ENCODE measurements at places on chromosomes 16 and 17.
A peak's percentile ranks its signal among the peaks of the same experiment; 100 is the strongest.

- H3K27me3 ChIP-seq, result no peaks in the 10 kb centered on the region
- no peak overlapping the region for H3K4me3 ChIP-seq
- DNase-seq, result no peak
- H3K36me3 ChIP-seq, result peaks cover 16% of the 10 kb centered on the region
- peaks cover 10% of the 10 kb centered on the region for H3K4me1 ChIP-seq
- no peak overlapping the region for H3K27ac ChIP-seq
Measured at GRCh38 chr17:51035431-51035830, 85.2 kb downstream of the SPAG9 start.

- H3K27ac ChIP-seq, result no peak overlapping the region
- no peaks in the 10 kb centered on the region for H3K27me3 ChIP-seq
- no peak overlapping the region for H3K4me3 ChIP-seq
- H3K36me3 ChIP-seq, result peaks cover 13% of the 10 kb centered on the region
- DNase-seq, result no peak
- no peaks in the 10 kb centered on the region for H3K4me1 ChIP-seq
Measured at GRCh38 chr17:73022694-73023093, 69.8 kb downstream of the SLC39A11 start.

- no peak for DNase-seq
- no peak overlapping the region for H3K27ac ChIP-seq
- H3K4me3 ChIP-seq, result no peak overlapping the region
Measured at GRCh38 chr16:65227150-65227835, 105.4 kb upstream of the CDH11 start.

- no peak overlapping the region for H3K4me3 ChIP-seq
- no peaks in the 10 kb centered on the region for H3K27me3 ChIP-seq
- peaks cover 12% of the 10 kb centered on the region for H3K4me1 ChIP-seq
Measured at GRCh38 chr17:82917699-82918345, 78.0 kb upstream of the ZNF750 start.

- peaks cover 32% of the 10 kb centered on the region for H3K27me3 ChIP-seq
- DNase-seq, result no peak
- no peak overlapping the region for H3K4me3 ChIP-seq
- no peak overlapping the region for H3K27ac ChIP-seq
- no peaks in the 10 kb centered on the region for H3K36me3 ChIP-seq
Measured at GRCh38 chr16:89844739-89845339, 16.6 kb downstream of the SPIRE2 start.

- DNase-seq, result no peak
- no peaks in the 10 kb centered on the region for H3K27me3 ChIP-seq
- H3K4me1 ChIP-seq, result peaks cover 22% of the 10 kb centered on the region
- H3K27ac ChIP-seq, result peak overlapping the region; percentile 95
- H3K4me3 ChIP-seq, result peak overlapping the region; percentile 98
- H3K36me3 ChIP-seq, result peaks cover 8% of the 10 kb centered on the region
Measured at GRCh38 chr16:28863929-28864793, 518 bp downstream of the SH2B1 start.

DNA sequence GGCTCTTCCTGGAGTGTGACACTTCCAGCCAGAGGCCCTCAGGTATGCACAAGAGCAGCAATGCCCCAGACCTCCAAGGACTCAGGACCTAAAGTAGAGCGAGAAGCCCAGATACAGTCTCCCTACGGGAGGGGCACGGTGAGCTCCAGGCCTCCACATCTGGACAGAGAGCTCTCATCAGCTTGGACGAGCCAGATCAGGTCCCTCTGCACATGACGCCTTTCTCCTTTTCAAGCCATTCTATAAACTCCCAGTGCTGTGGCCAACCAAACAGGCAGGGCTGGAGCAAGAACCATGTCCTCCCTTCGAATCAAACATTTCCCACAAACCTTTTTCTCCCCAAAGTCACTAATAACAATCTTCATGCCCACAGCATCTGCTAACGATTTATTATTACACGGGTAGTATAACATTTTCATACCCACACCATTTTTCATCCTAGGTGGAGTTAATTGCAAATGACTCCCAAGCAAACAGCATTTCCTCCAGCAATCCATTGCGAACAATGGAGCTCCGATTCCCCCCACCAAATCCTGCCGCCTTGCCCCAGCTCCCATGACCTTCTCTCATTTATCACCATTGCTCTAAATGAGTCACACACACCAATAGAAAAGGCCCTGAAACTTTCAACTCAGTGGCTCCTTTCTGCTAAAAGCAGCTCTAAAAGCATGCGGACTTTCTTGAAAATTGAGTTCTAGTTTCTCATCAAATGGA, 24.2 kb upstream of the NLRP1 start:
- no peak for DNase-seq
- H3K27me3 ChIP-seq, result peaks cover 19% of the 10 kb centered on the region
- no peaks in the 10 kb centered on the region for H3K36me3 ChIP-seq
- H3K27ac ChIP-seq, result no peak overlapping the region
- H3K4me3 ChIP-seq, result no peak overlapping the region
- peaks cover 4% of the 10 kb centered on the region for H3K4me1 ChIP-seq

DNA sequence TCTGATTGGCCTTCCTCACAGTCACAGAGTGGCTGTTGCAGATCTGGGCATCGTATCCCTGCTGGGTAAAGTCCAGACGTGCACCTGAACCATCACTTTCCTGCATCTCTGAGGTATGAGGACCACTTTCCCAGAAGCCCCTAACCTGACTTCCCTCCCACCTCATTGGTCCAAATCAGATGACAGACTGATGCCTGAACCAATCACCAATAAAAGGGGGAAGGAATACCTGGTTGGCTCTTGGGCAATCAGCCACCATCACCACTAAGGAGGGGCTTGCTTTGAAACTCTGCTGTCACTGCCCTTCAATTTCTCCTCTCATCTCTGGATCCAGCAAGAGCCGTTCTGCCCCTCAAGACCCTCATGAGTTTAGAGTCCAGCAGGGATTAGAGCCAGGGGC, 13.6 kb upstream of the WFDC1 start:
- no peak overlapping the region for H3K27ac ChIP-seq
- H3K4me3 ChIP-seq, result no peak overlapping the region
- H3K27me3 ChIP-seq, result peaks cover 2% of the 10 kb centered on the region
- H3K36me3 ChIP-seq, result no peaks in the 10 kb centered on the region

GRCh38 chr17:47802341-47803022, 19.1 kb downstream of the OSBPL7 start:
- H3K4me3 ChIP-seq, result no peak overlapping the region
- no peak overlapping the region for H3K27ac ChIP-seq
- peaks cover 13% of the 10 kb centered on the region for H3K27me3 ChIP-seq
- peaks cover 5% of the 10 kb centered on the region for H3K36me3 ChIP-seq
- peak; percentile 60 for DNase-seq

DNA sequence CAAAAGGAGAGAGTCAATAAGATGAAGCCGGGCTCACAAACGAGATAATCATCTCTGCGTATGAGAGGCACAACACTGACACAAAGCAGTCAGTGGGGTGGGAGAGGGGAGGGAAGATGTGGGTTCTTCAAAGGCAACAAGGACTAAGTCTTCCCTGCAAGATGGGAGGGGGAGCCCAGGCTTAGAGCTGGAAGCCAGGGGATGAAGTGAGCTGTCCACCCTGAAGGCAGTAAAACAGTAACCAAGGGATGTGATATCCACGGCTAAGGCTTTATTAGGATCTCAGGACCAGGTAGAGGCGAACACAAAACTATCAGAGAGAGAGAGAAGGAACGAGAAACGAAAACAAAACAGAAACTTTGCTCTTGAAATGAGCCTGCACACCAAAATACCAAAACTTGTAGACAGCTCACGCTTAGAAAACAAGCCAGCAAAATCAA, 115.9 kb downstream of the DYNLRB2 start:
- DNase-seq, result no peak
- H3K27me3 ChIP-seq, result peaks cover 2% of the 10 kb centered on the region
- H3K27ac ChIP-seq, result peak overlapping the region; percentile 94

DNA sequence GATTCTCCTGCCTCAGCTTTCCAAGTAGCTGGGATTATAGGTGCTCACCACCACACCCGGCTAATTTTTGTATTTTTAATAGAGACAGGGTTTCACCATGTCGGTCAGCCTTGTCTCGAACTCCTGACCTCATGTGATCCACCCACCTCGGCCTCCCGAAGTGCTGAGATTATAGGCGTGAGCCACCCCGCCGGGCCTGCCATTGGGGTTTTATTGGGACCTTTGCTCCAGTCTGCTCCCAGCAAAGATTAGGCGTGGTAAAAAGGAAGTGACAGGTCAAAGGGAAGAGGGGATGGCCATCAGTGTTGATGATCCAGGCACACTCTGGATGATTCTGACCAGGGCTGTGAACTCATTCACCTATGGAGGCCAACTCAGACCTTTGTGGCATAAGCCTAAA, 20.5 kb downstream of the MYLK3 start:
- no peak for DNase-seq
- no peak overlapping the region for H3K4me3 ChIP-seq
- no peaks in the 10 kb centered on the region for H3K36me3 ChIP-seq
- peaks cover 5% of the 10 kb centered on the region for H3K27me3 ChIP-seq
- H3K4me1 ChIP-seq, result no peaks in the 10 kb centered on the region

GRCh38 chr17:72476134-72476533, 355.3 kb downstream of the SOX9 start:
- no peaks in the 10 kb centered on the region for H3K36me3 ChIP-seq

DNA sequence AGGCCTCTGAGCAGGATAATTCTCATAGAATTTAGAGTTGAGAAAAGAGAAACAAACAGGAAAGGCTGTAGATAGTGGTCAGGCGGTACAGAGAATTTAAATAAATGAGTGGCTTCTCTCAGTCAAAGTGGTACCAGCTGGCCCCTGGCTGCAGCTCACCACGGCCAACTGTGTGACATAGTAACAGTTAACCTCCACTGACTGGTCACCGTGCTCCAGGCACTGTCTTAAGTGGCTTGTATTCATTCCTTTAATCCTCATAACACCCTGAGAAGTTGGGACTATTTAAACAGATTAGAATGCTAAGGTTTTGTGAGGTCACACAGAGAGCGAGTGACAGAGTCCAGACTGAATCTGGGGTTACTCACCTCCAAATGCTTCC, 108.9 kb downstream of the GNAO1 start:
- no peaks in the 10 kb centered on the region for H3K4me1 ChIP-seq
- no peak for DNase-seq
- H3K27ac ChIP-seq, result no peak overlapping the region
- no peak overlapping the region for H3K4me3 ChIP-seq
- no peaks in the 10 kb centered on the region for H3K36me3 ChIP-seq

GRCh38 chr16:78952630-78953029, 647.9 kb downstream of the MAF start:
- H3K27ac ChIP-seq, result no peak overlapping the region
- no peak for DNase-seq
- no peak overlapping the region for H3K4me3 ChIP-seq
- H3K4me1 ChIP-seq, result no peaks in the 10 kb centered on the region
- H3K36me3 ChIP-seq, result peaks cover 2% of the 10 kb centered on the region

DNA sequence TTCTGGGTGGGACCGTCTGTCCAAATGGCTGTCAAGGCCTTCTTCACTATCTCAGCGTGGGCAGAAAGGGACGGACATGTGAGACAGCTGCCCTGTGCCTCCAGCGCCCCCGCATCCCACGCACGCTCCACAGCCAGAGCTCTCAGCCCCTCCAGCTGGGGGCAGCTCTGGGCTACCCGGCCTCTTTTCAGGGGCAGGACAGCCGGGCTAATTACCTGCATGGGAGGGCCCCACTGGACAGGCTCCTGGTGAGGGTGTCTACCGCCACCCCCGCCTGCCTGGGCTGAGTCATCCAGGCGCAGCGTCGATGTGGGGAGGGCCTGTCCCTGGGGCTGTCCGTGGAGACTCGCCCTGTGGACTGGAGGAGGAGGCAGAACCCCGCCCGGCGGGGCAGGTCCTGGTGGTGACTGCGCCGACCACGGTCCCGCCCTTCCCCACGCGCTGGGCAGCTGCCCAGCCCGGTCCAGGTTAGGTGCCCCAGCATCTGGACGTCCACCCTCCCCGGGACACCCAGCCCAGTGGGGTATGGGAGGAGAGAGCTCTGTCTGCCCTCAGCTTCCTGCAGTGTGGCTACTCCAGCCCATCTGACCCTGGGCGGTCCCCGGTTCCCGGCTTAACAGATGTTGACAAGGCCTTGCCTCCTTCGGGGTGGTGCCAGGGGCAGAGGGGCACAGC, 5.9 kb upstream of the METRNL start:
- no peaks in the 10 kb centered on the region for H3K36me3 ChIP-seq
- no peak for DNase-seq
- no peak overlapping the region for H3K4me3 ChIP-seq
- peaks cover 19% of the 10 kb centered on the region for H3K27me3 ChIP-seq
- H3K4me1 ChIP-seq, result peaks cover 24% of the 10 kb centered on the region

GRCh38 chr17:57735230-57735629, 9.9 kb downstream of the CCDC182 start:
- no peak overlapping the region for H3K27ac ChIP-seq
- no peak overlapping the region for H3K4me3 ChIP-seq
- H3K27me3 ChIP-seq, result peaks cover 14% of the 10 kb centered on the region
- no peak for DNase-seq
- H3K4me1 ChIP-seq, result peaks cover 12% of the 10 kb centered on the region

DNA sequence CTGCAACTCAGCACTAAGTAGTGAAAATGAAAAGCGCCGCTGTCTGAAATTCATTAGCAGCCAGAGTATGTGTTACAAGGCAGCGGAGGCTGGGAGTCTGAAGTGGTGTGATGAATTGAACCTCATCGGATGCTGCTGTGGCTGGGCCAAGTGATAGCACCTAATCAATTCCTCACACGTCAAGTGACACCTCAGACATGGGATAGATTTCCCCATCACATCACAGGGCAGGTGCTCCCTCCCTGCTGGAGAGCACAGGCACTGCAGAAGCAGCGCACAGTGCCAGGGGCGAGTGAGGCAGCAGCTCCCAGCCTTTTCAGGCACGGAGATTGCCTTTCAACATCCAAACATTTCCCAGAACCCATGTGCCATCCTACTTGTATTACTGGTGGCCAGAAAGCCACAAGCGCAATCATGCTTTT, 32.2 kb downstream of the DRC3 start:
- no peak overlapping the region for H3K27ac ChIP-seq
- no peaks in the 10 kb centered on the region for H3K36me3 ChIP-seq

- no peak overlapping the region for H3K4me3 ChIP-seq
- peaks cover 44% of the 10 kb centered on the region for H3K27me3 ChIP-seq
- DNase-seq, result no peak
- peaks cover 8% of the 10 kb centered on the region for H3K4me1 ChIP-seq
- no peaks in the 10 kb centered on the region for H3K36me3 ChIP-seq
Measured at GRCh38 chr17:36732351-36732750, 131.0 kb downstream of the MRM1 start.

DNA sequence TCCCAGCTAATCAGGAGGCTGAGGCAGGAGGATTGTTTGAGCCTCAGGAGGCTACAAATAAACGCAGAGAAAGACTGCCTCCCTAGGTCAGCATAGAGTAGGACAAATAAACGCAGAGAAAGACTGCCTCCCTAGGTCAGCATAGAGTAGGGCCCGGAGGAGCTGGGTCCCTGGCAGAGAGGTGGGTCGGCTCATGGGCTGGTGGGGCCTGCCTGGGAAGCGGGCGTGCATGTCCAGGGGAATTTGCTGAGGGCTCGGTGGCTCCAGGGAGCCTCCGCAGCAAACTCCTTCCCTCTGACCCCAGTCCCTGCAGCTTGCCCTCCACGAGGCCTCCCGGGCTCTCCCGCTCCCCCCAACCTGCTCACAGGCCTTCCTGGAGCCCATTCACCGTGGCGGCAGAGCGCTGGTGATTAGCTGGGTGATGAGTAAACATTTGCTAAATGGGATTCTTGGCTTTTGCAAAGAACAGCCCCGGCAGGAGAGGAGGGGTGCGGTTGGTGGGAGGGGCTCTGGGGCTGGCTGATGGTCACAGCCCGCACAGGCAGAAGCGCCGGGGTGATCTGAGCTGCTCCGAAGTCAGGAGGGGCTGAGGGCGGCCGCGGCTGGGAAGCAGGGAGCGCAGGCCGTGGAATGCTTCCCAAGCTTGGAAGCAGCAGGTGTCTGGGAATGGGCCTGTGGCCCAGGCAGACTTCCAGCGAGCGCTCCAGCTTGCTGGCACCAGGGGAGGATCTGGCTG, 93.1 kb downstream of the RTN4RL1 start:
- DNase-seq, result no peak
- no peak overlapping the region for H3K4me3 ChIP-seq
- no peaks in the 10 kb centered on the region for H3K27me3 ChIP-seq
- no peaks in the 10 kb centered on the region for H3K4me1 ChIP-seq

Measured in activated naive CD8-positive, alpha-beta T cell treated with anti-CD3 and anti-CD28 coated beads, Interleukin-2, amount 10 ng/mL, durations not matched to agents 7 days and 5 days (primary cell).